NCI-H510A (cell line): ENCODE measurements at places on chromosomes 6 and 20.

- no peak for DNase-seq
Observed at GRCh38 chr20:44460795-44461141, 14.9 kb upstream of the TTPAL start.

DNA sequence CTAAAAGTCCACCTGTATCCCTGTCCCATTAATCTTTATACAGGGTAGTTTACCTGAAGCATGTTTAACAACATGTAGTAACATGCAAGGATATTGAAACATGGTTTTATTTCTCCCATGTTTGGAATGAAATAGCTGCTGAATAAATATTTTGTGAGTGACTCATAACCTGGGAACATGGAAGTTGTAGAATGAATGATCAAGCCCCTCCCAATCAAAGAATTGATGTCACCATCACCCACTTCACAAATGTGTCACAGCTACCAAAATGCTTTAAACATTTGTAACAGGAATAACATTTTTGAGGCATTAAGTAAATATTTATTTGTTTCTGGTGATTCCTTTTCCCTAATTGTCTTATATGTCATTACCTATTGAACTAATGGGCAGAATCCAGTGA, 58.9 kb upstream of the TNFAIP3 start:
- no peak for DNase-seq

DNA sequence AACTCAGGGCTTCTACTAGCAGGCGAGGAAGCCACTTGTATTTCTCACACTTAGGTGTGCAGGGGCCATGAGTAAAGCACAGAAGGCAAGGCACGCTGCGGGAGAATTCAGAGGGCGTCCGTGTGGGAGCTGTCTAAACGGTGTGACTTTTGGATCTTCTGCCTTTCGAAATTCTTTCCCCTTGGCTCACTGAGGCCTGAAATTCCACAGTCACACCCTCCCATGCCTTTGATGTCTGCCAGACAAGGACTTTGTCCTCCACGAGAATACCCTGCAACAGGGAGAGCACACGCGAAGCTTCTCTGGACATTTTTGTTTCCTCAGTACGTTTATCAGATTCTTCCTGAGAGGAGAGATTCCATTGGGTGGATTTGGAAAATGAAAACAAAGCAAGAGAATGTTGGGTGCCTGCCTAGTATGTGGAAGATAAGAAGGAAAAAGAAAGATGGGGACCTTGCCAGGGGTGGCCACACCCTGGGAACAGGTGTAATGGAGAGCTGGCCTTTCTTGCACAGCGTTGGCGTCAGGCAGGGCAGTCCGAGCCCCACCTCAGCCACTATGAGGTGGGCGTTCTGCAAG, 235.7 kb downstream of the MYLK4 start:
- no peak for DNase-seq

- DNase-seq: no peak
Observed at GRCh38 chr20:48571949-48572847, 255.6 kb downstream of the PREX1 start.

DNA sequence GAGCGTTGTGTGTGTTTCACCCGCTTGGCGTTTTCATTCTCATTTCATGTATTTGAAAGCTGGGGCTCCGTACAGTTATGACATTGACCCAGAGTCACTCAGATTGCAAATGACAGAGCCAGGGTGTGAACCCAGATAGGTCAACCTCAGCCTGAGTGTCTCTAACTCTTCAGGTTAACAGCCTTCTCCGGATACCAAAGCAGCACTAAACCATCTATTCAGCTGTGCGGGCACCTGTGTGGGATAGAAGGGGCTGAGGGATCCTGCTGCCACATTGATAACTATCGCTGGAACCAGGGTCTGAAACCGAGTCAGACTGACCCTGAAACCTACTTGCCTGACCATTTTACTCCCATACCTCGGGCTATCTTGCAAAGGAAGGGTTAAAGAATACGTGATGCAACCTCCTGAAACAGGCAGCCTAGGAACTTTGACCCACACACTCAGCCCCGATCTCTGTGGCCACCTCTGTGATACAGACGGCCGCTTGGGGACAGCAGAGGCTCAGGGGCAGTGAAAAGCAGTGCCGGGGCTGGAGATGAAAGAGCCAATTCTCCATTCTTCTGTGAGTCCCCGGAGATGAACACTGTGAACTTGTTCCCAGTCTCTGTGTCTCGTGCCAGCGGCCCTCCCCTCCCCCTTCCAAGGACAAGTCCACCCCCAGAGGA, 233.5 kb upstream of the QKI start:
- DNase-seq: no peak

DNA sequence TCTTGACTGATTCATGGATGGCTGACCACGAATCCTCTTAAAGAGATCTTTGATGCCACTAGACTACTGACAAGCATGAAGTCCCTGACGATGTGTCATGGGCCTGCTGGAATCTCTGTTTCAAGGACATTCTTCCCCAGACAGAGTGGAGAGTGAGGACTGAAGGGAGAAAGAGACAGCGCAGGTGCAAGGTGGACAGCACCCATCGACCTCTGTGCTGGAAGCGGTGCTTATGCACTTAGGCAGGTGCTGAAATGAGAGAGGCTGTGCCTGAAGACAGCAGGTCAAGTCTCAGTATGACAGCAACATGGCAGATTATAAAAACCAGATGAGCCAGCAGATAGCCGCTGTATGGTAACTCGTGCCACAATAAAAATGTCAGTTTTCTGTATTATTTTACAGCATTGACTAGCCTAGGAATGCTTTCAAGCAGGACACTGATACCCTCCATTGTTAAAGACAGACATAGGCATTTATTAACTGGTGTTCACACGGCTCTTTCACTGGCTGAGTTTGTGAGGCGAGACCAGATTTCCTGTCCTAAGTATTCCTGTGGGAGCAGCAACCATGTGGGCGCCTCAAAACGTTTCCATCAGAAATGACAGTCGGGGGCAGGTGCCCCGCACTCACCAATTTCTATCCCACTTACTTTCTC, 47.5 kb downstream of the FOXC1 start:
- DNase-seq: no peak

- DNase-seq: no peak
Observed at GRCh38 chr6:5762561-5762968, 244.2 kb downstream of the NRN1 start.

DNA sequence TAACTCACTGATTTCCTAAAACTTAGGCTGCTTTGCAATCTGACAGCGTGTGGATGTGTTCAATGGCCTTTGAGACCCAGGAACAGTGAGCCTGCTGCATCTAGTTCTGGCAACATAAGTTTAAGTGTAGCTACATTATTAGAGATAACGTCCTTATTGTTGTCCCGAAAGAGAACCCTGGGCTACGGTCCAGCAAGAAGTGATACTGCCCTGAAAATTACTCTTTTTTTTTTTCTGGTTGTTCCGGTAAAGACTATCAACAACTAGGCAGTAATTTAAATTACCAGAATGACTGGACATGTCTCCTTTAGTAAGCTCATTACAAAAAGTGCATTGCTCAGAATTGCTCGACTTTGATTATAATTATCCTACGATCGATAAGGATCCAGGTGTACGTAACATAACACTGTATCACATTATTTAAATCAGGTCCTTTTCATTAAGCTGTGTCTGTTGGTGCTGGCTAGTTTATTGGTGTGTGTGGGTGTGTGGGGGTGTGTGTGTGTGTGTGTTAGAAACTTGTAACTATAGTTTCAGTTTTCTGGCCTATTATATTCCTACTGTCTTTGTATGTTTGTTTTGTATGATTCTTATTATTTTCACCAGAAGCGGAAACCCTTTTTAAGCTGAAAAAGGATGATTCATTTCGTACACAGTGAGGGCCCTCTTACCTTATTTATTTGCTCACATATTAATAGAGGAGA, 3.0 kb downstream of the TSHZ2 start:
- no peak for DNase-seq

GRCh38 chr6:10579803-10580202, 58.7 kb downstream of the GCNT2 start:
- no peak for DNase-seq

DNA sequence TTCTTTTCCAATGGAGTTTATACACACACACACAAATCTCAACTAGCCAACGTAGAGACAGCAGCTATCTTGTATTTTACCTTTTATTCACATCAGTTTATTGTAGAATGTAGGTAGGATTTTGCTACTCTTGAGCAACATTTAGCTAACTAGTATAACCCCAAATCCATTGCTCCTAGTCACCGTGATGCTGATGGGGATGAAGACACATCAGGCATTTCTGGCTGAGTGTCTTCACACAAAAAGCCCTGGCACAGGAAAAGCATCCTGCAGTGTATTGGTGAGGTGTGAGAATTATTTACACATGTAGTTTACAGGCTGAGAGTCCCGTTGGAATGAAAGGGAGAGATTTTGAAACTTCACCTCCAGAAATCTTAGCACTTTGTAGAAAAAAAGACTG, 65.9 kb upstream of the FBXL4 start:
- DNase-seq: no peak

GRCh38 chr20:4932061-4932460, 69.2 kb downstream of the SLC23A2 start:
- no peak for DNase-seq

DNA sequence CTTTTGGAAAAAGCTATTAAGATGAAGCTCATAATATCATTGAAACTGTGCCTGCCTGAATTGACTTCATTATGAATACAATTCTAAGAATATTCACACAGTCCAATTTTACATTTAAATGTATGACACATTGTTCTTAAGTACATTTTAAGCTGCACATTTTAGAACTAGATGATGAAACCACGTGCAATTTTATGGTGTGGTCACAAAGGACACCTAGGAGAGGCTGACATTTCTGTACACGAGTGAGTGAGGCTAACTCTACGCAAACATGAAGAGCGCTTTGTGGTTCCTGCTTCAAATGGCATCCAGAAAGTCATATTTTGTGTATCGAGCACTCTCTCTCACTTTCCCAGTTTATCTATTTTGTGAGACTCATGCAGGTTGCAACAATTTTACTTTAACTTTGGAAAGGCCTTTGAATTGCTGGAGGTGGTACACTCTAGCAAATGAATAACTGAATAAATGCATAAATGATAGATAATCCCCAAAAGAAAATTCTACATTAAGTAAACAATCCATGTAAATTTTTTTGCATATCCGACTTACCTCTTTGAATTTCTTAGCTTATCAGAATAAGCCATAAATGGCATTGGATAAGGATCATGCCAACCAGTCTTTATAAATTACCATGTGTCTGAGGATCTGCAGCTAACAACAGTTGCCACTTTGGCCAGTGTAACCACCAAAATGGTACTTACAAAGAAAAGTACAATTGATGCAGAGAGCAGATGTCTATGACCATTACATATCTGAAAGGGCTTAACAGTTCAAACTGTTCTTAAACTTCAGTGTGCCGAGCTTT, 97.3 kb downstream of the NRSN1 start:
- DNase-seq: no peak

DNA sequence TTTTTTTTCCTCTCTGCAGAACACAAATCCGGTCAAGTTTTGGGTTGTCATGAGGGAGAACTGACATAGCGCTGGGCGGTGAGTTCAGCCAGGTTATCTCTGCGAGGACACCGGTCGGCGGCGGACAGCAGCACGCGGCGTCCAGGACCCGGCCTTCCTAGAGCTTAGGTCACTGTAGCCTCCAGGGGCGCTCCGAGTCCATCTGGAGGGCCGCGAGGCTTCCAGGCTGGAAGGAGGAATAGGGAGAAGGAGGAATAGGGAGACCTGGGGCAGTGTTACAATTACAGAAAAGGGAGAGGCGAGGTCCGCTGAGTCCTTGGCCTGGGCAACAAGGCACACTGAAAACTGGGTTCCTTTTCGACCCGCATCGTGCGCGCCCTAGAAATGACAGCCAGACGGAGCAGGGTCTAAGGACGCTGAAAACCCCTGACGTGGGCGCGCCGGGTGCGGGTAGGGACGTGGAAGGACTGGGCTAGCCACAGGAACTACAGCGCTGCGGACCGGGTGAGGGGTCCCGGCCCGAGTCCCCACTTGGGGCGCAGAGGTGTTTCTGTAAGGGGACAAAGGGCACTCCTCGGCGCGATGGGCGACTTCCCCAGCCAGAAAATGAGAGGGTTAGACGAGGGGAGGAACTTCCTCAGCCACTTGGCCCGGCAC, 536 bp upstream of the FNDC1 start:
- no peak for DNase-seq

DNA sequence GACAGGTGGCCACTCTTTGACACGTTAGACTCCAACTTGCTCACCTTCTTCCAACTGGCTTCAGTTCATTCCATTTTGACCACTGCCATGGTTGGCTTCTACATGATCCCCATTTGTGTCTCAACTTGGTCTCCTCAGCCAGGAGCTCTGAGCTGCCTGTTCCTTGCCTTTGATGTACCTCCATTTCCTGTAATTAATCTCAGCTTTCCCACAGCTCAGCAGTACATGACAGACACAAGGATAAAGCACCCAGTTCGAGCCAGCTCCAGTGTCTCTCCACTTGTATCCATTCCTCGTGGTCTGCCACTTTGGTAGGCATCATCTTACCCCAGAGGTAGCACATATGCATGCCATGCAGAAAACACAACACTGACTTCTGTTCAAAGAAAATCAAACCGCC, 161.0 kb downstream of the TSHZ2 start:
- peak; percentile 4 for DNase-seq

DNA sequence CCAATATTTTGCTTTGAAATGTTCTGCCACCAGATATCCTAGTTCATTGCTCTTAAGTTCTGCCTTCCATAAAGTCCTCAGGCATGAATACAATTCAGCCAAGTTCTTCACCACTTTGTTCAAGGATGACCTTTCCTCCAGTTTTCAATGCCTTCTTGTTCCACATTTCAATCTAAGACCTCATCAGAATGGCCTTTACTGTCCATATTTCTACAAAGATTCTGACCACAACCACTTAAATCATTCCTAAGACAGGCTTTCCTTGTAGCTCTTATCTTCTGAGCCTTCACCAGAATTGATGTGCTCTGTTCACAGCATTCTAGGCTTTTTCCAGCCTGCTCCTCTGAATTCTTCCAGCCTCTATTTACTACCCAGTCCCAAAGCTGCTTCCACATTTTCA, 319.0 kb downstream of the HACE1 start:
- no peak for DNase-seq

DNA sequence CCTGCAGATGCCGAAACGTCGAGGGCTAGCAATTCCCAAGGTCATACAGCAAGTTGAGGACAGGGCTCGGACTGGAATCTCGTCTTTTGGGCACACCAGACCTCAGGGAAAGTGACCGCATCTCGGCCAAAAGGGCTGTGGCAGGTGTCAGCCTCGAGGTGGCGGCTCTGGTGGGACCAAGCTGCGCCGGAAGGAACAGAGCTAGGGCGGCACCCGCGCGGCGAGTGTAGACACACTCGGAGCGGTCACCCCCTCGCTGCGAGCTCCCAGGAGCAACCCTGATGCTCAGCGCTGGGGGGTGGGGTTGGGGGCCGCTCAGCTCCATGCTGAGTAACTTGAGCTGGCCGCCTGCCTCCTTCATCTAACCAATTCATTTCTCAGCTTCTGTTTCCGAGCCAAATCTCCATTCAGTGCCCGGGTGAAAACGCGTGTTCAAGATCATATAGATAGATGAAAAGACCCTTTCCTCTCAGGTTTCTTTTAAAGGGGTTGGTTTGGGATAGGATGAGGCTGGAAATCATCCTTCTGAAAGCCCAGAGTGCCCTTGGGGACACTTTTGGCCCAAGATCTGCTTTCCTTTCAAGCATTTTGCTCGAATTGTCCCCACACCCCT, 2.2 kb upstream of the TUBB2B start:
- DNase-seq: peak; percentile 34
